G401 (cell line): ENCODE measurements at places on chromosomes 4 and X. TPM values are rescaled to one million over a fixed set of nuclear protein-coding genes. Genes with fewer than 3 reads are reported as not detected.
A peak's percentile ranks its signal among the peaks of the same experiment; 100 is the strongest.

GRCh38 chr4:181528570-181529184, 714.5 kb upstream of the TENM3 start:
- DNase-seq: peak; percentile 49

DNA sequence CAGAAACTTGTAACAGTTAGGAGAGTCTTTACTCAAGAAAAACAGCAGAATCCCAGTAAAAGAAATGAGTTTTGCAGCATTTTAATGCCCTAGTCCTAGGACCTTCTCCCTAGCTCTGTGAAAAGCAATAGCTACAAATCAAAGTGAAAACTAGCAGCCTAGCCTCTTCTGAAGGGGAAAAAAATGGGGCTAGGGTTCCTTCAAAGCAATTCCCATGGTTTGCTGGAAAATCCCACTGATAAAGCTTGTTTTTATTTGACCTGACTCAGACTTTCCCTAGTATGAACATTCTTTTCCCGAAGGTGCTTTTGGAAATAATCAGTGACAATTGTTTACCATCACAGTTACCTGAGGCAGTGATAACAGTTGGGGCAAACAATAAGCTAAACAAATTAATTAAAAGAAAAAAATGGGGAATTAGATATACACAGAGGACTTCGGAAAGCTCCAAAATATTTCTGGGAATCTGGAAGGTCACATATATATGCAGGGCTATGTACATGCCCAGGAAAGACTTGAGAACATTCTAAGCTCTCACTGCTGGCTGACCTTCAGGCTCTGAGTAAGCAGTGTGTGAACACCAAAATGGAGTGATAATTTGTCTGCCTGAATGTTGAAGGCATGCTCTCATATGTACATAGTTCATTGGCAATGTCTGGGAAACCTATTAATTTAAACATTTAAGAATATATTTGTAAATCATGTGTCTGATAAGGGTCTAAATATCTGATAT, 285.9 kb downstream of the KCTD8 start:
- DNase-seq: no peak

DNA sequence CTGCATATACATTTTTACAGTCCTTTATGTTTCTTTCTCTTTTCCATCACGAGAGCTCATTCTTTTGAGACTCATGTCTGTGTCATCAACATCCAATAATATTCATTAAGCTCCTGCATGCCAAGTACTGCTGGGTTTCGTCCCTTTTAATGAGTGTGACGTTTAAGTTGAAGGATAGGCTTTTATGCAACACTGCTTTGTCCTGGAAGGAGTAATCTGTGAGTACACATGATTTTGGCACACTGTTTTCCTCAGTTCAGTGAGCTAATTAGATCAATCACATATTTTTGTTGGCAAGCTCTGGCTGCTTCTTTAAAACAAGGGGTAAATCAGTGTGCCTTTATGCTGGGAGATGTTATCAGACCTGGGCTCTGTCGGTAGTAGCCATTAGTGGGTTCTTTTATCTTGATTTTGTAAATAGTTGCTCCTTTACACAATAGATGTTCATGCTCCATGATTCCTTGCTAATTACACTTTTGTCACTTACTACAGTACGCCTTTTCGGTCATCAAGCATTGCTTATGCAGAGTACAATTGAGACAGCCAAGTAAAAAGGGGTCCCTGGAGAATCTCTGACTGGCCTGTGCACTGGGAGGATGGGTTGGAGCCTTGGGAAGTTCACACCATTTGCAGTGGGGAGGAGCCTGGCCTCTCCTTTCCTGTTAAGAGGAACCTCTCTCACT, 132.6 kb downstream of the FHIP1A start:
- no peak for DNase-seq

DNA sequence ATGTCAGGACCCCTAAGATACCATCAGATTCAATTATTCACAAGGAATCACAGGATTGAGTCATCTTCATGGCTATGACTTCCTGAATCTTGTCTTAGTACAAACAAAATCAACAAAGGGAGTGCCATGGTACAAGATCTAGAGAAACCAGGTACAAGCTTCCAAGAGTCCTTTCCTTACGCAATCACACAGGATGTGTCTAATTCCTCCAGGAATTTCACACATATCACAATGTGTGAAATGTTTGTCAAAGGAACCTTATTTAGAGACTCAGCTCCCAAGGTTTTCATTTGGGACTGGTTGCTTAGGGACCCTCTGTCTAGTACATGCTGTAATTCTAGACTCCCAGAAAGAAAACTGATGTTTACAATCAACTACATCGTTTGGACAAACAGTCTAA, 83.0 kb downstream of the MAB21L2 start:
- DNase-seq: no peak

DNA sequence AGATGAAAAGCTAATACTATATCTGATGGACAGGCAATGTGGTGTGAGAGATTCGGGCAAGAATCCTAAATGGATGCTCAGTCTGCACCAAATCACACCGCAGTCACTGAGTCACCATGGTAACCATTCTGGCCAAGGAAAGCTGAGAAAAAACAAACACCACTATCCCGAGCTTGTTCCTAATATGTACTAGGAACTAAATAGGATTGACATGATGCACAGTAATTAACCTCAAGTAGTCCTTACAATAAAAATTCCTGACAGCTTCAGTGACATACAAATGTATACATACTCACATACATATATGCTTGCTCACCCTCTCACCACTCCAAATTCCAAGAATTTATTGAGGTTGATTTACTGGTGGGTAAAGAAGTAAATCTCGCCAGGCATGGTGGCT, 1.1 kb upstream of the RAB40A start:
- peak; percentile 2 for DNase-seq

DNA sequence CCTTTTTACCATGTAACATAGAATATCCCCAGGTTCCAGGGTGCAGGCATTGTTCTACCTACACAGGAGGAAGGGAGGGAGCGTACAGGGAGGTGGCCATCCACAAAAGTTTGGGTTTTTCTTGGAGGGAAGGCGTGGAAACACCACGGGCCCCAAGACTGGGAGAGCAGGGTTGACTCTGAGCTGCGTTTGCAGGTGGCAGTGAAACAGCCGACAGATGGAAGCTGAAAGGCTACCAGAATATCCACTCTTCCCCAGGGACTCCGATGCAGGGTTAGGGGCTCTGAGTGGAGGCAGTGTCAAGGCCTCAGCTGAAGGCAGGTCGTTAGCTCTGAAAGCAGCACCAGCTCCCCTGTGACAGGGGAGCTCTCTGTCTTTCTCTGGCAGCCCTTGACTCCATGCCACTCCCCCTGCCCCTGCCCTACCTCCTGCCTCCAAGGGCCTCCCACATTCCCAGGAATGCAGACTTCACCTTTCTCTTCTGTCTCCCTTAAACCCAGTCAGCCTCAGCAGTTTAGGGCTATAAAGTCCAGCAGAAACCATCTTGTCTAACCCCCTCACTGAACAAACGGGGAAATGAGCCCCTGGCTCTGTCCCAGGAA, 14.0 kb upstream of the GLOD5 start:
- no peak for DNase-seq

DNA sequence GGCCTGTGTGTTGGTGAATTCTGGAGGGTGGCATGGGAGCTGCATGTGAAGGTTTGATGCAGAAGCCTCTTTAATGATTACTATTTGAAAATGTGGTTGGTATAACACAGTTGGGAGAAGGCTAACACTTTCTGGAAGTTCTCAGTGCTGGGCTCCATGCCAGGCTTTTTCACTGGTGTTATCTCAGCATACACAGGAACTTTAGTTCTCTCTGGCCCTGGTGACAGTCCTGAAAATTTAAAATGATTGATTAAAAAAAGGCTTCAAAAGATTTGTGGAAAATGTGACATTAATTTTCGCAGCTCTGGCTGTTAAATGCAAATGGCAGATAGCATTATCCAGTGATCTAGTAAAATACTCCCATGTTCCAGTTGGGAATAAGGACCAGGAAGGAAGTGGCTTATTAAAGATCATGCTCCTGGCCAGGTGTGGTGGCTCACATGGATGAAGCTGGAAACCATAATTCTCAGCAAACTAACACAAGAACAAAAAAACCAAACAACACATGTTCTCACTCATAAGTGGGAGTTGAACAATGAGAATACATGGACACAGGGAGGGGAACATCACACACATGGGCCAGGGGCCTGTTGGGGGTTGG, 36.6 kb downstream of the DIPK2B start:
- DNase-seq: no peak

GRCh38 chr4:185945906-185946305, 123.0 kb upstream of the TLR3 start:
- no peak for DNase-seq

DNA sequence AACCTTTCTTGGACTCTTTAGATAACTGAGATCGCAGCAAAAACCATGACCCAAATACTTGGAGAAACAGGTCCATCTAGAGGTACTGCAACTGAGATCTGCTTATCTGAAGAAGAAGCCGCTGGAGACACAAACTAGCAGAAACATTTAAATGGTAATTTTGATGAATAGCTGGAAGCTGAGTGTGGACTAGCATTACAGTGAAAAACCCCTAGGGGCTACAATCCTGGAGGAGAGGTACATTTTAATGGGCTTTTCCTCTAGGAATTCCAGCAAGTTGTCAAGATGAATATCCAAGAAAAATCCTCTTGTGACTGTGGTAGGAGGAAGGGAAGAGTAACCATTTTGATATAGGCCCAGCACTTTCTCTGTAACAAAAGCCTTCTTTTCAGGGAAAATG, 592.5 kb upstream of the GRIA3 start:
- DNase-seq: no peak

- no peak for DNase-seq
Observed at GRCh38 chr4:153497091-153497531, 31.0 kb downstream of the TMEM131L start.

- peak; percentile 40 for DNase-seq
Observed at GRCh38 chr4:4416981-4417380, 30.1 kb downstream of the NSG1 start.

GRCh38 chrX:96713303-96713702, 28.7 kb downstream of the DIAPH2 start:
- DNase-seq: no peak

GRCh38 chr4:138562544-138562991, 320.4 kb upstream of the SLC7A11 start:
- no peak for DNase-seq

GRCh38 chrX:144293229-144293628, 409.4 kb downstream of the UBE2NL start:
- no peak for DNase-seq

GRCh38 chr4:8846826-8847225, 24.8 kb downstream of the HMX1 start:
- no peak for DNase-seq

DNA sequence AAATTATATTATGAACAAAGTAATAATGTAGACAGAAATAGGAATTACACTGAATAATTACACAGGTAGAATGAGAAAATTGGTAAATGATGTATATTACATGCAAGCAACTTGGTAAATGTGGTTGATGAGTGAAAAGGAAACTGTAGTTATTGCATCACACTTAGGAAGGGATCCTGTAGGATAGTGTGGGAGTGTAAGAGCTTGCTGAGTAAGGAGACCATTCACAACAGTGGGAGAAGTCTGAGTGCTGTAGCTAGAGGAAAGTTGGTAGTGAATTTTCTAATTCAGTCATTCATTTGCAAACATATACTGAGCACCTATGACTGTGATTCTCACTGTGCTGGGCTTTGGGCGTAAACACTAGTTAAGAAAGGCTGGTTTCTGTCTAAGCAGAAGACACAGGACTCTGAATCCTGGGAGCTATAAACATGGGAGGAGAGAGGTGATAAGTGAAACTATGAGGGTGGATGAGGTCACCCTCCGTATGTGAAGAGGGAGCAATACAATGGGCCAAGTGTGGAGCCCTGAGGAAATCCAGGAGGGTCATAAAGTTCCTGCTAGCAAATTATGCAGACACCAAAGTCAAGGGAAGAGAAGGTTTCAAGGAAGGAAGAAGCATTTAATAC, 14.2 kb upstream of the CPE start:
- DNase-seq: no peak

DNA sequence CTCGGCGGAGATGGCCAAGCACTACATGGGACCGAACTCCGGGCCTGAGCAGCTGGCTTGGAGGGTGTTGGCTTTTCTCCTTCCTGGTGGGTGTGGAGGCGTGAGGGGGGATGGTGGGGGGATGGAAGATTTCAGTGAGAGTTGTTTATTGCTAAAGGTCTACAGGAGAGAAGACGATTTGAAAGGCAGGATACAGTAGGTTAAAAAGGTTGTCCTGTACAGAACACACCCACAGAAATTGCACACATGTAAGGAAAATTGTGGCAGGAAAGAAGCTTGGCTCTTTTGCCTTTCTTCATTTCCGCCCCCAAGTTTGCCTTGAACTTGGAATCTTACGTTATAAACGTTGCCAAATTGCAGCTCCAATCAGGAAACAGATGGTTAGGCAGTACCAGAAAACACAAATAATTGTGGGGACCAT, 74.1 kb upstream of the STOX2 start:
- no peak for DNase-seq

- DNase-seq: no peak
Observed at GRCh38 chr4:77127215-77127614, 29.8 kb upstream of the CCNG2 start.

DNA sequence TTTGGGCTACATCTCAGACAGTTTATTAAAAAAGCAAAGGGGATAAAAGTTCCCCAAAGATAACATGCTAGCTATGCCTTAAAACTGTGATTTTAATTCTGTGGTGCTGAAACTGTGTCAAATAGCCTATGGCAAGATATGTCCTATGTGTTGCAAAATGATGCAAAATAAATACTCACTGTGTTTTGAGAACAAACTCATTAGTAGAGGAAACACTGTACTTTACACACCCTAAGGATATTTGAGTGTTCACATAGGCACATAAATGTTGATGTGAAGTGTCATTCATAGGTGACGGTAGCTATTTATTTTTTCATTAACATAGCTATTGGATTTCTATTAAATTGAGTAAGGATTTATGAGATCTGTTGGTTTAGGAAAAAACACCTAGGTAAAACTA, 351.9 kb downstream of the FAT4 start:
- DNase-seq: no peak

GRCh38 chr4:55574252-55574651, 17.8 kb downstream of the PDCL2 start:
- DNase-seq: no peak

GRCh38 chr4:123867910-123868587, 471.5 kb downstream of the SPRY1 start:
- DNase-seq: no peak

GRCh38 chrX:31837445-31838049, 765.7 kb upstream of the FTHL17 start:
- DNase-seq: peak; percentile 49

PDE5A gene
- total RNA-seq: 0.06 and 0.75 TPM in 2 replicates

SLC6A14 gene
- not detected in 2 replicates for total RNA-seq

CENPVL2 gene
- total RNA-seq: not detected in 2 replicates

MFAP3L gene
- 0.06 and 1.7 TPM in 2 replicates for total RNA-seq

SUPT20HL2 gene
- total RNA-seq: not detected in 2 replicates

DDX60 gene
- 0.06 TPM in 1 of 2 replicates, not detected in the other for total RNA-seq
